ENCODE measurements at places on chromosomes 11 and 22.

DNA sequence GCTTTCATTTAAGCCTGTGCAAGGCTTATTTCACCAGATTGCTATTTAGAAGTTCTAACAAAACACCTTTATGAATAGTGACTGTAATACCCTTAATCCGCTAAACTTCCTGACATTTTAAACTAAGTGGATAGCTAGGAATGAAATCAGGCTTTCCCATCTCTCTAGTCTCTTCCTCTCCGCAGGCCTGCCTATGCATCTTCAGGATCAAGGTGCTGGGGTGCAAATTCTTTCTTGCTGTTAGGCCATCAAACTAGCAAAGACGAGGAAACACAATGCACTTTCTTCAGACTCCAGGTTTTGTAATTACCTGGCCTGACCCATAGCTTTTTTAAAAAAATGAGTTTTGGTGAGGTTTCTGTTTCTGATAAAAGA, 149.4 kb downstream of the DBX1 start:
- H3K27me3 ChIP-seq, result no peaks in the 10 kb centered on the region
- H3K27ac ChIP-seq, result no peak overlapping the region
- no peak overlapping the region for H3K4me3 ChIP-seq
- DNase-seq, result no peak
- H3K36me3 ChIP-seq, result no peaks in the 10 kb centered on the region

DNA sequence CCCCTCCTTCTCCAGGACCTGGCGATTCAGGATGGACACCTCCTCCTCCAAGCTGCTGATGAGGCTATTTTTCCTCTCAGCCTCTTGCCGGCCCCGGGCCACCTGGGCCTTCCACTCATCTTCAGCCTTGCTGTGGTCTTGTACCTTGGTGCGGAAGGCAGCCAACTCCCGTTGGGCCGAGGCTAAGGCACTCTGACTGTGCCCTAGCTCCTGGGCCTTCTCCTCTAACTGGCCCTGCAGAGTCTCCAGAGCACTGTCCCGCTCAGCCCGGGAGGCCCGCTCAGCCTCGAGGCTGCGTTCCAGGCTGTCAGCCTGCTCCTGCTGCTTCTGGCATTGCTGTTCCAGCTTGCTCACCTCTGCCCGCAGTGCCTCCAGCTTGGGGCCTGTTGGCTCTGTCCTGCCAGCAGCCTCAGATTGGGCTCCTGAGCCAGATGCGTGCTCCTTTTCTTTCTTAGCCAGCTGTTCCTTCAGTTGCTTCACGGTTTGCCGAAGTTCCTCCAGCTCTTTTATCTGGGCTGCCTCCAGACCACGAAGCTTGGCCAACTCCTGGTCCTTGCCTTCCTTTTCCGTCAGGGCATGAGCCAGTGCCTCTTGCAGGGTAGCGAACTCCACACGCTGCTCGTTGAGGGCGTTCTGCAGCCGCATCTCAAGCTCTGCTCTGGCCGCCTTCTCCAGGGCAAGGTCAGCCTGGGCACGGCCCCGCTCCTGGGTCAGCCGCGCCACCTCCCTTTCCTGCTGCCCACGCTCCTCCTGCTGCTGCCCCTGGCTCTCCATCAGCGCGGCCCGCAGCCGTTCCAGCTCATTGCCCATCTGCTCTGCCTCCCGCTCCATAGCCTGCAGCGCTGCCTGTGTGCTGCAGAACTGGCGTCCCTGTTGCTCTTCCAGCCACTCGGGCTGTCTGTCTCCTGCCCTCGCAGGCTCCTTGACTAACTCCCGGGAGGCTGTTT, 15.3 kb downstream of the IL18BP start:
- H3K36me3 ChIP-seq, result peaks cover 90% of the 10 kb centered on the region
- DNase-seq, result no peak
- H3K27ac ChIP-seq, result no peak overlapping the region
- H3K27me3 ChIP-seq, result no peaks in the 10 kb centered on the region
- no peaks in the 10 kb centered on the region for H3K4me1 ChIP-seq

GRCh38 chr11:72132646-72133045, 2.9 kb upstream of the FOLR3 start:
- no peak overlapping the region for H3K4me3 ChIP-seq
- no peaks in the 10 kb centered on the region for H3K27me3 ChIP-seq
- no peaks in the 10 kb centered on the region for H3K36me3 ChIP-seq
- no peak for DNase-seq
- no peaks in the 10 kb centered on the region for H3K4me1 ChIP-seq

GRCh38 chr11:11884774-11885481, 43.2 kb downstream of the USP47 start:
- no peak overlapping the region for H3K4me3 ChIP-seq
- H3K36me3 ChIP-seq, result peaks cover 12% of the 10 kb centered on the region
- no peaks in the 10 kb centered on the region for H3K4me1 ChIP-seq
- H3K27me3 ChIP-seq, result no peaks in the 10 kb centered on the region
- H3K27ac ChIP-seq, result no peak overlapping the region

DNA sequence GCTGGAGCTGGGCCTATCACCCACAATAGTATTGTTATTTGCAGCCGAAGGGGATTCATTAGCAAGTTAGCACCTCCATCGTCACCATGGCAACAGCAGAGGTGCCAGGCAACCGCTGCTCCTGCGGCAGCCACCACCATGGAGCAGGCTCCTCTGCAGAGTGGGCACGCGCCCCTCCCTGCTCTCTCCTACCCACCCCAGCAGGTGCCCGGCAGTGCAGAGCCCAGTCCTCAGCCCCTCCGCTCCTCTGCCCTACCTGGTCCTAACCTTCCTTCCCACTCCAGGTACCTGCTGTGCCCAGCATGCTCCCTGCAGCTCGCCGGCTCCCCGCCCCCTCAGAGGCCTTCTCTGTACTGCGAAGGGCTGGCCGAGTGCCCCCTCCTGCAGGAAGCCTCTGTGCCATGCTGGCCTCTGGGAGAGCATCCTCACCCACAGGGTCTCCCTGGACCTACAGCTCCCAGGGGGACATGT, 3.6 kb downstream of the DUSP8 start:
- no peaks in the 10 kb centered on the region for H3K4me1 ChIP-seq
- no peak overlapping the region for H3K4me3 ChIP-seq
- H3K27me3 ChIP-seq, result peaks cover 9% of the 10 kb centered on the region
- peak; percentile 24 for DNase-seq
- no peaks in the 10 kb centered on the region for H3K36me3 ChIP-seq

DNA sequence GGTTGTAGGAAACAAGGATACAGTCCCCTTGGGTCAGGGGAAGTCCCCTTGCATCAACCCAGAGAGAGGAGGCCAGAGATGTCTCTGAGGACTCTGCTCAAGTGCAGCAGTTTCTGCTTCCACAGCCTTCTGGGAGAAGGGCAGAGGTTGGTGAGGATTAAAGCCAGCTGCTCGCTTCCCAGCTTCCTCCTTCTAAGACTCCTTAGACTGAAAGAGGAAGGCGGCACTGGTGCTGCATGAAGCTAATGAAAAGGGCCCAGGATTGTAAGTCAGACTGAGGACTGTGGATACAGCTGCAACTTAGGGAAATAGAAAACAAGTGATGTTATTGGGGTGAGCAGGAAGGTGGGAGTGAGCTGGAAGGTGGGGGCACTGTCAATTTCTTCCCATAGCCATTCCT, at the start of gene OR52K1:
Gene OR52K1 (plus strand): TSS at position 202 of the 400 bp plus-strand sequence. CDS start 6,255 bp downstream, outside the sequence.
- no peaks in the 10 kb centered on the region for H3K4me1 ChIP-seq
- no peak within 1 kb of the TSS for H3K4me3 ChIP-seq
- no peaks in the 10 kb centered on the region for H3K27me3 ChIP-seq

GRCh38 chr11:67177399-67178281, 58.6 kb downstream of the KDM2A start:
- H3K4me1 ChIP-seq, result peaks cover 3% of the 10 kb centered on the region
- DNase-seq, result no peak
- H3K36me3 ChIP-seq, result peaks cover 2% of the 10 kb centered on the region
- no peak overlapping the region for H3K27ac ChIP-seq
- H3K4me3 ChIP-seq, result no peak overlapping the region
- no peaks in the 10 kb centered on the region for H3K27me3 ChIP-seq

DNA sequence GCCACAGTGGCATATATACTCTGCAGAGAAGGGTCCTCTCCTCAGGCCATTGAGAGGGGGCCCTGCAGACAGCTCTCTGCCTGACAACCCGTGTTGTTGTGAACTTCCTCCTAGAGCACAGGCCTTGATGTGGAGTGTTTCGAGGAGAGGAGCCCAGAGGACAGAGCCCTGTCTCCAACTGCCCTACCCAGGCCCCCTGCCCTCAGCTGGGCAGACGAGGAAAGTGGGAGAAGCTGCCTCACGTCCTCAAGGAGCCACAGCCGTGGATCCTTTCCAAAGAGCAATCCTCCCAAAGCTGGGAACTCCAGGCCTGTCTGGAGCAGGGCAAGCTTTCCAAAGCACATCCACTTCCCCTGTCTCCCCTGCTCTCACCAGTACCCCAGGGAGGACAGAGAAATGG, 10.7 kb downstream of the LMO1 start:
- no peak overlapping the region for H3K27ac ChIP-seq
- no peaks in the 10 kb centered on the region for H3K4me1 ChIP-seq
- H3K4me3 ChIP-seq, result no peak overlapping the region
- DNase-seq, result no peak
- peaks cover 4% of the 10 kb centered on the region for H3K27me3 ChIP-seq

DNA sequence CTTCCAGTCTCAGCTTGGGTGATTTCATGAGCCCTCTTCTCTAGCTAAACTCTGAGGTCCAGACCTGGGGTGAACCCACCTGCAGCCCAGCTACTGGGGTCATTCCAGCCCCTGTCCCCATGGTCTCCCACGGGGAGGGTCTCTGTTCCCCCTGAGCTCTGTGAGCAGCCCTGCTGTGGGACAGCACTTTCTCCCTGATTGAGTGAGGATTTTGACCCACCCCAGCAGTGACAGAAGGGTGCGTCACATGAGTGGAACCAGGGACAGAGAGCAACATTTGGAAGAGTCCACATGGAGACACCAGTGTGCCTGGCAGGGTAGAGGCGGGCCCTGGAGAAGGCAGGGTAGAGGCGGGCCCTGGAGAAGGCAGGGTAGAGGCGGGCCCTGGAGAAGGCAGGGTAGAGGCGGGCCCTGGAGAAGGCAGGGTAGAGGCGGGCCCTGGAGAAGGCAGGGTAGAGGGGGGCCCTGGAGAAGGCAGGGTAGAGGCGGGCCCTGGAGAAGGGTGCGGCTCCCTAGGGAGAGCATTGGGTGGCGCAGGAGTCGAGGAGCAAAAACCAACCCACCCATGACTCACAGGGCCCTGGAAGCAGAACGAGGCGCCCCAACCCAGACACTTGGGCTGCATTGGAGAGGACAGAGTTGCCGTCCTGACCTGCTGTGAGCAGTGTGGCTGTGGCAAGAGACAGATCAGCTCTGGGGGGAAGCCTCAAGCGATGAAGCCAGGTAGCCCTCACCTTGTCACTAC, 227.7 kb upstream of the B3GAT1 start:
- H3K36me3 ChIP-seq, result no peaks in the 10 kb centered on the region
- no peak overlapping the region for H3K4me3 ChIP-seq
- no peaks in the 10 kb centered on the region for H3K27me3 ChIP-seq
- no peak overlapping the region for H3K27ac ChIP-seq
- no peak for DNase-seq

DNA sequence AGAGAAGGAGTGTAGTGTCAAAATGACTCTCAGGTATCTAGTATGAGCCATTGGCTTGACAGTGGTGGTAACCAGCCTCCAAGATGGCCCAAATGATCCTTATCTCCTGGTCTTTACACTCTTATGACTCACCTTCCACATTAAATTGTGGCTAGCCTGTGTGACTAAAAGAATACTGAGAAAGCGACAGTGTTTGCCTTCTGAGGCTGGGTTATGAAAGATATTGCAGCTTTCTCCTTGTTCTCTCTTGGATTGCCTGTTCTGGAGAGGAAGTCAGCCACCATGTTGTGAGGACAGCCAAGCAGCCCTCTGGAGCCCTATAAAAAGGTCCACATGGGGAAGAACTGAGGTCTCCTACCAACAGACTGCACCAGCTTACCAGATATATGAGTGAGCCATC, 15.8 kb downstream of the C11orf71 start:
- H3K36me3 ChIP-seq, result no peaks in the 10 kb centered on the region
- H3K27me3 ChIP-seq, result no peaks in the 10 kb centered on the region
- H3K4me1 ChIP-seq, result no peaks in the 10 kb centered on the region

DNA sequence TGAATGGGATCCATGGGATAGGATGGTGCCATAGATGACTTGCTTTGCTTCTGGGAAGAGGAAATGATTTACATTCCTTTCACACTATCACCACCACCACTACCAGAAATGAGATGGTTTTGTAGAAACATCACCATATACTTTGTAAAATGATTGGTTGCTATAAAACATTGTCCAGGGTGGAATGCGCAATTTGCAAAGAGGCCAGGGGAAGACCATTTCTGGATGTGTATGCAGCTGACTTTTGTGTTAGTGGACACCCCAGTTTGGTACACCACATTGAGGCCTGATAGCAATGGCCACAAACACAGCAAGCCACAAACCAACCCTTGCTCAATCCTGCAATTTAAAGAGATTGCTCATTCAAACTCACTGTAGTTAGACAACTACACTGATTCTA, 56.7 kb upstream of the RCN1 start:
- no peak overlapping the region for H3K4me3 ChIP-seq
- peaks cover 4% of the 10 kb centered on the region for H3K27me3 ChIP-seq
- H3K4me1 ChIP-seq, result no peaks in the 10 kb centered on the region
- DNase-seq, result no peak
- no peaks in the 10 kb centered on the region for H3K36me3 ChIP-seq

DNA sequence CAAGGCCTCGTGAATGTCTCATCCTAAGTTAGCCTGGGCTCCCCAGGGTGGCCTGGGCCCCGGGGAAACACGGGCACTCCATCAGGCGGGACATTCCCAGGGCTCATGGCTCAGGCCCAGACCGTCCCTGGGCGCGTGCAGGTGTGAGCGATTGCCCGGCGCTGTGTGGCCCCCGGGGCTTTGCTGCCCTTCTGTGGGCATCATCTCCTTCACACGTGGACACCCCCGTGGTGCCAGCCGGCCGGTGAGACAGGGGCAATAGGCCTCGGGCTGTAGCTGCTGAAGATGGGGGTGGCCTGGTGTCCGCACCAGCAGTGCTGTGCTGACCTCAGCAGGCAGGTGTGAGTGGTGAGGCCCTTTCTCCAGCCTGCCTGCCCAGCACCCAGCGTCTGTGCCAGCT, 4.6 kb upstream of the SELENOO start:
- H3K36me3 ChIP-seq, result peaks cover 4% of the 10 kb centered on the region
- no peaks in the 10 kb centered on the region for H3K4me1 ChIP-seq
- H3K4me3 ChIP-seq, result no peak overlapping the region
- H3K27ac ChIP-seq, result no peak overlapping the region
- no peaks in the 10 kb centered on the region for H3K27me3 ChIP-seq
- no peak for DNase-seq

DNA sequence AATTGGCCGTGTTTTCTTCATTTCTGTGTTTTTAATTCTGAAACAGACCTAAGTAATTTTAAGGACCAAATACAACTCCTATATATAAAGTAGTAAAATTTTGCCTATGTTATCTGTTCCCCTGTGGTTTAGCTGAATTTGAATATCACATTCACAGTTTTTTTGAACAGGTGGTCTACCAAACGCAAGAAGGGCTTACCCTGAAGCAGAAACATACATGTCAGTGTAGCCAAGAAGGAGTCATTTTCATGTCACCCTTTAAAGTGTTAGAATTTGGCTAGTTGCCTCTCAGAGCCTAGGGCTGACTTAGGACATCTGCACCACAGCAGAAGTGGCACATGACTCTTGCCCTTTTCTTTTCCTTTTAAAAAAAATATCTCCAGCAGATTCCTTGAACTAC, 34.3 kb downstream of the MYBPC3 start:
- peaks cover 27% of the 10 kb centered on the region for H3K36me3 ChIP-seq
- no peak overlapping the region for H3K27ac ChIP-seq
- no peaks in the 10 kb centered on the region for H3K27me3 ChIP-seq
- DNase-seq, result no peak
- no peak overlapping the region for H3K4me3 ChIP-seq

GRCh38 chr11:13118194-13118593, 109.1 kb downstream of the RASSF10 start:
- no peak for DNase-seq
- H3K27me3 ChIP-seq, result no peaks in the 10 kb centered on the region
- H3K4me3 ChIP-seq, result no peak overlapping the region
- H3K27ac ChIP-seq, result no peak overlapping the region
- no peaks in the 10 kb centered on the region for H3K4me1 ChIP-seq
- H3K36me3 ChIP-seq, result no peaks in the 10 kb centered on the region
